ENCODE measurements at places on chromosomes 6 and 20. TPM values are rescaled to one million over a fixed set of nuclear protein-coding genes. Genes with fewer than 3 reads are reported as not detected.

- DNase-seq: no peak
Measured at GRCh38 chr20:48875914-48876240, 45.6 kb upstream of the ARFGEF2 start.

GRCh38 chr6:144284478-144284782 lies 705 bp upstream of the UTRN start:
- DNase-seq: no peak

DNA sequence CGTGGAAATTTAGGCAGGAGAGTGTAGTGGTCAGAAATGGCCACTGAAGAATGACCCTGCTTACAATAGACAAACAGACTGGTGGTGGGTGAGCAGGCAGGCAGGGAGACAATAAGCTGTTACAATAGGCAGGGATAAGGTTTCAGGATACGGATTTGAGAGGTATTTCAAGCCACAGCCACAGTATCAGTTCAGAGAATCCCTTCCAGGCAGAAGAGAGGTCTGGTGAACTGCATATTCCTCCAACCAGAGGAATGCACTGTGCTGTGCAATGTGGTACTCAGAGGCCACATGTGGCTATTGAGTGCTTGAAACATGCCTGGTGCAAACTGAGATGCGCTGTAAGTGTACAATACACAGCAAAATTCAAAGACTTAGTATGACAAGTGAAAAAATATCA lies 20.6 kb downstream of the RMND1 start:
- DNase-seq: no peak

- no peak for DNase-seq
Measured at GRCh38 chr20:34045294-34045693, 51.6 kb downstream of the RALY start.

DNA sequence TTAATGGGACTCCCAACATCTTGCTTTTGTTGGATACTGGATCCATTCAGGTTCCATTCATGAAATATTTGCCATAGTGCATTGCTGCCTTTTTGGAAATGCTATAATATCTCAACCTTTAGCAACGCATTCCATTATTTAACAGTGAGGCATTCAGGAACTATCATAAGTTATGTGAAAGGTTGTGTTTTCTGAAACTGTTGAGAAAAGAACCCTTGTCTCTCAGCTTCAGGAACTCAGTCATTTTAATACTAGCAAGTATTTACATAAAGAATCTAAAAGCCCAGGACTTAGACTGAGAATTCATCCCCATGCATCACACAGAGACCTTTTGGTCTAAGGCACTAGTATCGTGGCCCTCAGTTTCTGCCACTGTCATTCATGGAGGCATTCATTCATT lies 24.9 kb upstream of the SASH1 start:
- DNase-seq: no peak

DNA sequence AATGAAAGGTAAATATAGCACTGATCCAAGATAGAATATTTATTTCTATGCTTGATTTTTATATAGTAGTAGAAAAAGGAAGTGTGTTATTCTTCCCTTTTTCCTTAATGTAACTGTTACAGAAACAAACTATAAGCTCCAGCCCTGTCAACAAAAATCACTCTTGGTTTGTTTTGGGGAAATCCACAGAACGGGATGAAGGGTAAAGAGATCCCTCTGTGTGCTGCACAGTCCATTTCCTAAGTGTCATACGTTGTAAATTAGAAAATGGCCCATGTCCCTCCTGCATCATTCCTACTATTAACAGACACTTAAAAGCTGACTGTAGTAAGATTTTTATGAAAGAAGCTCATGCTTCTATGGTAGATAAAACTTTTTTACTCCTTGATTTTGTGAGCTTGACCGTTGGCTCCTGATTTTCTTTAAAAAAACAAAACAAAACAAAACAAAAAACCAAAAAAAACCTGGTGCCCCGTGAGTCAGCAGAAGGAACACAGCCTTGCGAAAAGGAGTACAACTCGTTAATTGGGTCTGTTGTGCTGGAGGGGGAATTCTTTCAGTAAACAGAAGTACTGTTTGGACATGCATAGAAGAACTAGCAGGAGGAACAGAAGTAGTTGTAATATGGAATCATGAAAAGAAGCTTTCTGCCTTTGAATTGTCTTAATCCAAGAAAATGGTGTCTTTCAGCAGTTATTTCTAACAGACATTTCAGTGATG lies 67.5 kb downstream of the RTN4IP1 start:
- DNase-seq: no peak

GRCh38 chr6:113995634-113996033 lies 24.7 kb upstream of the HDAC2 start:
- no peak for DNase-seq

DNA sequence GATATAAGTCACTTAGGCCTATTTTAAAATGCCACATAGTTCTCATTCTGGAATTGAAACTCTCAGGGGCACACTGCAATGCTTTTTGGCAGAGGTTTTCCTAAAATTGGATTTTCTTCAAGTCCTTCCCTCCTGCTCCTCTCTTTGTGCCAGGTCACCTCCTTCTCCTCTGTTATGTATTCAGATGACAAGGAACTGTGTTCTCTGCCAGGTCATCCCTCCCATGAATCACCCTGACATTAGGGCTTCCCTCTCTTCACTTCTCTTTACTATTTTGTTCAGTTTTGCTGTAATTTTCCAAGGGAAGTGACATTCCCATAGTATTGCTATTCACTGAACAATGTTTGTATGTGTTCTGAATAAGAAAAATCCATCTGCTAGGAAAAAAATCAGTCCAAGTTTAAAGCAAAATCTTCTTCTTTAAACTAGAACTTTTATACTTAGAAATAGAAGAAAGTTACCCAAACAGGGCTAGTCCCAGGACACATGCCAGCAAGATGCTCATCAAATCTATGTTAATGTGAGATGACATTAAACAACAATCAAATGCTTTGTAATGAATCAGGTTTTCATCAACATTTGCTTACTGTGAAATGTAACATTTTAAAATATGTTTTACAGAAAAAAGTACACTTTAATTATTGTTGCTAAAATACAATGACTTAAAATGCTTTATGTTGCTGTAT lies 461.1 kb downstream of the MMUT start:
- DNase-seq: no peak

DNA sequence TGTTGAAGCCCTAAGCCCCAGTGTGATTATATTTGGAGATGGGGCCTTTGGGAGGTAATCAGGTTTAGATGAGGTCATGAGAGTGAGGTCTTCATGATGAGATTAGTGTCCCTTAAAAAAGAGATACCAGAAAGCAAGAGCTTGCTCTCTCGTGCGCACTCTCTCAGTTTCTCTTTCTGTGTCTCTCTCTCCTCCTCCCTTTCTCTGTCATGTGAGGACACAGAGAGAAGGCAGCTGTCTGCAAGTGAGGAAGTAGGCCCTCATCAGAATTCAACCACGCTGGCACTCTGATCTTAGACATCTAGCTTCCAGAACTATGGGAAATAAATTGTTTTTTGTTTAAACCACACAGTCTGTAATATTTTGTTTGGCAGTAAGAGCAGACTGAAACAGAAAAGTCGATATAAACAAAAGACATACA lies 180.5 kb downstream of the IBTK start:
- DNase-seq: no peak

DNA sequence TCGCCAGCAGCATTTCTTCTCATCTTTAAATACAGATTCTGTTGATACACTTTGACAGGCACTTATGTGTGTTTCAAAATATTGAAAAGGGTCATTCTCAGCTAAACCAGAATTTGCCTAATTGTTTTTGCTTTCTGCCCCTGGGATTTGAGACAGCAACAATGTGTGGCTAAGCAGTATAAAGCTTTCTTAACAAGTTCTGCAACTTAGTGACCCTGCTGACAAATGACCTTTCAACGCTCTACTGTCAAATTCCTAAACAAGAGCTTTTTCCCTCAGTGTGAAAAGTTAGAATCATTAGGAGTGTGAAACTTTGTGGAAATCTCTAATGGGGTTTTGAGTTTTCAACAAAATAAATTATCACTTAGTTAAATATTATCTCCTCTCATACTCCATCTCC lies 414.6 kb downstream of the RFPL4B start:
- no peak for DNase-seq

DNA sequence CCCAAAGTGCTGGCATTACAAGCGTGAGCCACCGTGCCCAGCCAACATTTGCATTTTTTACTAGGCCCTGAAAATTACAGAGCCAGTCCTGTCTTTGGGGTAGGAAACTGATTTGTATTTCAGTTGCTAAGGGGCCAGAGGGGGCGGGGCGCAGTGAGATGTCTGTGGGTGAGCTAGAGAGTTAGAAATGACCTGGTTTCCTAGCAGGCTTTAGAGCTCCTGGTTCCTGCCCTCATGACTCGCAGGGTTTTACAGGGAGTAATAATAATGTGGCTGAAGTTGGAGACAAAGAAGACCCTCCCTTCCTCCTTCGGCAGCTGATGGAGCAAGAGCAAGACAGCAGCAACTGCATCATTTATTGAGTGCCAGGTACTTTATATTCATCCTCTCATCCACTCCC lies 131.5 kb downstream of the TFAP2C start:
- no peak for DNase-seq

- no peak for DNase-seq
Measured at GRCh38 chr20:49571553-49571835, 3.6 kb upstream of the PTGIS start.

GRCh38 chr6:100247123-100247522 lies 217.6 kb downstream of the SIM1 start:
- DNase-seq: no peak

- DNase-seq: no peak
Measured at GRCh38 chr6:115865914-115866313, 194.8 kb downstream of the FRK start.

DNA sequence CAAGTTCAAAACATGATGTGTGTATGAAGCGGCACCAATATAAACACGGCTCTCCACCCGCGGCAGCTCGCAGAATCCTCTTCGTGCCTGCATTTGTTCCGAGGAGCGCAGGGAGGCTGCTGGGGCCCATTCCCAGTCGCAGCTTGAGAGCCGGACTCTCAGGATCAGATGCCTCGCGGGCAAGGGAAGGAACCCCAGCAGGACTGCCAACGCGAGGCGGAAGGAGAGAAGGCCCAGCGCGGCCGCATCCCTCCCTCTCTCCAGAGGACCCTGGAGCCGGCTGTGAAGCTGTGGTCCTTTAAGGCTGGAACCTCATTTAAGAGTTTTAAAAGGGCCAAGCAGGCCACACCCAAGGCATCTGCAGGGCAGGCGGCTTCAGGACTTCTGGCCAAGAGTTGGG lies 44.2 kb upstream of the ZBP1 start:
- no peak for DNase-seq

- no peak for DNase-seq
Measured at GRCh38 chr6:53178837-53179432, 30.3 kb upstream of the GCM1 start.

DNA sequence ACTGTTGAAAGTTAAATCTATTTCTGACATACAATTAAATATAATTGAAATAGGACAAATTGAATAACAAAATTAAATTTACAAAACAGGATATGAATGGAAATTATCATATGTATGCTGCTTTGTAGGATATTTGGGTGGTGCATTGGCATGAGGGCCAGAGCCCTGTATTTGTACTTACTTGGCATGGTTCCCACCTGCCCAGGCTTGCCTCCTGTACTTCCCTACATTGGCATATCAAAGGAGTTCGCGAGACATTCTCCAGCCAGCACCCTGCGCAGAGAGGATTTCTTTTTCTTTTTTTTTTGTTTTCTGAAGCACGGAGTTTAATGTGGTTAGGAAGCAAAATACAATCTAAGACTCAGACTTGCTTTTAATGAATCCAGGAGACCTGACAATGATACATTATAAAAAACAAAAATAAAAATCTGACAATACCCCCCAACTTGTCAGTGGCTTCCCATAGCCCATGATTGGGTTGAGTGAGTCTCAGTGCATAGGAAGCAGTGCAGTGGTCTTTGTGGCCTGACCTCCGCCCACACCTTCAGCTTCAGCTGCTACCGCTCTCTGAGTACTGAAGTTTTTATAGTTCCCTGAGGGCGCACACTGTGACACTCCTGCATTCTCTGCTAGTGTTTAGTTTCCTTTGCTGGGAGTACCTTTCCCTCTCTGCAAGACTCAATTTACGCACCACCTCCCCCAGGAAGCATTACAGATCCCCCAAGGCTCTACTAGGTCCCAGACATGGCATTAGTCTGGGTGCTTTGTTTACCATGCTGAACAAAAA lies 440.8 kb downstream of the UTRN start:
- no peak for DNase-seq

DNA sequence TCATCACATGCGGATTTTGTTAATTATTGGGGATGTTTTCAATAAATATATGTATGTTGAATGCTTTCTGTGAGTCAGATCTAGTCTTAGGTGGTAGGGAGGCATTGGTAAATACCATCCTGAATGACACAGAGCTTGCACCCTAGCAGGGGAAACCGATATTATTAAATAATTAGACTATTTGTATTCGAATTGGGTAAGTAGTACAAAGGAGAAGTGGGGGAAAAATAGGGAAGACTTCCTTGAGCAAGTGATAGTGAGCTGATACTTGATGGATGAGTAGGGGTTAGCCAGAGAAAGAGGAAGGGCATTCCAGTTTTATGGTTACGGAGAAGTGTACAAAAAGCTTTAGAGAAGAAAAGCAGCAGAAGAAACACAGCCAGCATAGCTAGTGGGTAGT lies 1.5 kb downstream of the RIOK1 start:
- no peak for DNase-seq

DNA sequence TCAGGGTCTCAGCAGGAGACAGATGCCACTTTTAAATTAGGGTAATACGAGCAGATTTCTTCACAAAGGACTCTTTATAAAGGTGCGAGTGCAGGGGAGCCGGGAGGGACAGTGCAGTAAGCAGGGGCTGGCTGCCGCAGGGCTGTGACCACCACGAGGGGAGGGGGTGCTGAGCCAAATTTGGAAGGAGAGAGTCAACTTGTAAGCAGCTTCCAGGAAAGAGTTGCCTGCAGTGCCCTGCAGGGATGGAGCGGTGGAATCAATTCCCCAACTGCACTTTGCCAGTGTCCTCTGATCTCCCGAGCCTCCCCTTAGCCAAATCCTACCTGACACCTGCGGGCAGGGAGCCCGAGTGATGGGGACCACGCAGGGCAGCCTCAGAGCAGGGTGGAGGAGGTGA lies 13.9 kb upstream of the CCDC167 start:
- DNase-seq: no peak

The GNAS-AS1 gene
- total RNA-seq: 3.8 TPM

The TCF15 gene
- total RNA-seq: 0.32 TPM
